ENCODE measurements at places on chromosomes 2 and 18. TPM values are rescaled to one million over a fixed set of nuclear protein-coding genes. Genes with fewer than 3 reads are reported as not detected.

DNA sequence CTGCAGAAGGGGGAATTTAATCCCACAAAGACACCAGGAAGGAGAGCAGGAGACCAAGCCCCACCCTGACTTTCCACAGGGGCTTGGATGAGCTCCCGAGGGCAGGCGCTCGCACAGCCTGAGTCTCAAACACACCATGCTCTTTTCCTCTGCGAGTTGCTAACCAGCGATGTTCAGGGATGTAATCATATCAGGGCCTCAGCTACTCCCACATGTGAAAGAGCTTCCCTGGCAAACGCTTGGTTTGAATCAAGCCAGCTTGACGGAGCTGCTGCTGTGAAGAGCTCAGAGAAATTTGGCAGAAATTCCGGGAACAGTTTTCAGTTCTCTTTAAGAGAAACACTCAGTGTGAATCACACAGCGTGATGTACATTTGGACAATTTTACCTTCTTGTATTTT is 385.8 kb downstream of the GALR1 start:
- no peak for DNase-seq

The SOX11 gene
- total RNA-seq: 0.41 TPM

DNA sequence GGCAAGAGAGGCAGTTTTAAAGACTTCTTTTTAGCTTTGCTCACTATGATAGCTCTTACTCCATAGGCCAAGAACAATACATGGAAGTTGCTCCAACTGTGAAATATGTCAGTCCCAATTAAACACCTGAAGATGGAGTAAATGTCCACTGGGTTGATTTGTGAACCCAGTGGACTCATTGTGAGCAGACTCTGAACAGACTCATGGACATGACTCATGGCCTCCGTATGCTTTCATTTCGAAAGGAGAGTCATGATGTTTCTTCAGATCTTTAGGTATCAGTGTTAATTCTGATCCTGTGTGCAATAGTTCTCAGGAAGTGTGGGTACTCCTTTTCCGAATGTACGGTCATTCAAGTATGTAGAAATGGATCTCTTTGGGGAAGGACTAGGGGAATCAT is 5.4 kb upstream of the CWC22 start:
- no peak for DNase-seq

DNA sequence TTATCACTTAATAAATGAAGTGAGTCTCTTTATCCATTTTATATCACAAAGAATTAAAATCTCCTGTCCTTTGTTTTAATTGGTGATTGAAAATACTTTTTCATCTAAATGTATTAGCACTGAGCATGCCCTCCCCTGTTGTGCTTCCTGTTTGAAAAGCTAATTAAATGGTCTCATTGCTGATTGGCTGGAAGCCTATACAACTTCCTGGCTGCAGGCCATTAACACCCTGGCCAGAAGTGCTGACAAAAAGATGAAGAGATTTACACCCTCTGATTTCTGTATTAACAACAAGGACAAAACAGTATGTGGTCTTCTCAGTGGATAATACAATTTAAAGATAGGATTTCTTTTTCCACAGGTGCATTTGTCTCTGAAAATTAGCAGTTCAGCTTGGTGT is 548.0 kb downstream of the DCC start:
- DNase-seq: no peak

DNA sequence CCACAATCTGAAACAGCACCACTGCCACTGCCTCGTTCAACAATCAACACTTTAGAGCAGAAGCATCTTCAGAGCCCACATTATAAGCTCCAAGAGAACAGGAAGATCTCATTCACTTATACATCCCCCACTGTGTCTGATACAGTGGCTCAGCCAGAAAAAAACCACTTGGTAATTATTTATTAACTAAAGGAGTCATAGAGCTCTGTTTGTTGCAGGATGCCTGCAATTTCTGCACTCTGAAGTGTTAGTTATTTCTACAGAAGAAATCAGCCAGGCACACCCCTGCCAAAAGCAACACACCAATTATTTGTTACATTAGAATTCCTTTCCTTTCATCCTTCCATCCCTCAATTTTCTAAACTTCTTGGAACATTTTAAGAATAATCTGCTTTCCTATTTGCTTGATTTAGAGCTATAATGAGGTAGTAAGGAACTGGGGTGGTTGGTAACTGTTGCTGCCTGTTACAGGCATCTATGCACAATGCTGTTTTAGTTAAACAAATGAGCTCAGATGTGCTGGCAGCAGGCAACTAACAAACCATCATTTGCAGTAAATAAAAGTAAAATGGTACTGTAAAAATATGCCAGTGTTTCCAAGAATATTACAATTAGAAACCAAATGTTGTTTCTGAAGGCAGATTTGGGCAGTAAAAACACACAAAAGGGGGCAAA is 59.9 kb downstream of the DYM start:
- no peak for DNase-seq
